Activated naive CD8-positive, alpha-beta T cell treated with anti-CD3 and anti-CD28 coated beads, Interleukin-2, amount 10 ng/mL, durations not matched to agents 7 days and 5 days (primary cell): ENCODE measurements at places on chromosomes 16 and 17. TPM values are rescaled to one million over a fixed set of nuclear protein-coding genes. Genes with fewer than 3 reads are reported as not detected.

Gene MARVELD3
- total RNA-seq, result not detected

Gene EEF2K
- 26.1 TPM for total RNA-seq

- no peaks in the 10 kb centered on the region for H3K4me1 ChIP-seq
- H3K36me3 ChIP-seq, result no peaks in the 10 kb centered on the region
- no peak for DNase-seq
- no peak overlapping the region for H3K27ac ChIP-seq
- no peaks in the 10 kb centered on the region for H3K27me3 ChIP-seq
Observed at GRCh38 chr17:81200201-81200600, 22.6 kb downstream of the CEP131 start.

- H3K4me1 ChIP-seq, result peaks cover 4% of the 10 kb centered on the region
- no peak overlapping the region for H3K4me3 ChIP-seq
- DNase-seq, result no peak
- peaks cover 2% of the 10 kb centered on the region for H3K36me3 ChIP-seq
- no peaks in the 10 kb centered on the region for H3K27me3 ChIP-seq
Observed at GRCh38 chr16:29906520-29907244, 6.4 kb downstream of the ASPHD1 start.

- no peaks in the 10 kb centered on the region for H3K36me3 ChIP-seq
- H3K4me1 ChIP-seq, result peaks cover 36% of the 10 kb centered on the region
- peak overlapping the region; percentile 93 for H3K27ac ChIP-seq
- H3K27me3 ChIP-seq, result peaks cover 6% of the 10 kb centered on the region
- peak; percentile 76 for DNase-seq
Observed at GRCh38 chr17:72719578-72720493, 372.7 kb downstream of the SLC39A11 start.
